ENCODE measurements at places on chromosomes 16 and 17. TPM values are rescaled to one million over a fixed set of nuclear protein-coding genes. Genes with fewer than 3 reads are reported as not detected.

DNA sequence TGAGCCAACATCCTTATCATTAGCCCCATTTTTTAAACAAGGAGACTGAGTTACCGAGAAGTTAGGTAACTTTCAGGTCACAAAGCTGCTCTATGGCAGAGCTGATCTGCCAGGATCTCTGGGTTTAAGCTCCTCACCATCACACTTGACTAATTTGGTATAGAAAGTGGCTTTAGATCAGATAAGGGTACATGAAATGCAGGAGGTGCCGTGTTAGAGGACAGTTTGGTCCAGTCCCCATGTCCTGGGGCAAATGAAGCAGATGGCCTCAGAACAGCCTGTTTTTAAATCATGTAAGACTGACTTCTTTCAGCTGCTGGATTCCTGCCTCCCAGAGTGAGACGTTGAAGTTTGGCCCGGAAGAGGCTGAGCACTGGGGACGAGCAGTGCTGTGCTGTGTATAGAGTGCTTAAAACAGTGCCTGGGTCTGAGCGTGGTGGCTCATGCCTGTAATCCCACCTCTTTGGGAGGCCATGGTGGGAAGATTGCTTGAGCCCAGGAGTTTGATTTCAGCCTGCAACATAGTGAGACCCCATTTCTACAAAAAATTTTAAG is 187.0 kb upstream of the CACNG3 start:
- no peak for DNase-seq

- DNase-seq, result no peak
These were observed 506.8 kb upstream of the SALL1 start for GRCh38 chr16:51657848-51658247.

DNA sequence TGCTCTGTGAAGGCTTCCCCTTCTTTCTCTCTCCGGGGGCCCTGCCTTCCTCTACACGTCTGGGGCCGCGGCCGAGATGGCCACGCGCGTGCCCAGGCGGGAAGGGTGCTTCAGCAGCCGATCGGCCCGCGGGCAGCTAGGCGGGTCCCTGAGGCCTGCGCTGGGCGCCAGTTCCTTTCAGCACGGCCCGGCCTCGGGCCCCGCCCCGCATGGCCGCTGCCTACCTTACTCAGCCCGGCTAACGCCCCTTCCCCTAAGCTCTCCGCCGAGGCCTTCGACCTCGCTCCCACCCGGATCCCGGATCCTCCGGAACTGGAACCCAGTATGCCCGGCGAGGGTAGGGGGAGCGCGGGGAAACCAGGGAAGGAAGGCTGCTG is 335 bp downstream of the TMEM11 start:
- DNase-seq, result no peak

DNA sequence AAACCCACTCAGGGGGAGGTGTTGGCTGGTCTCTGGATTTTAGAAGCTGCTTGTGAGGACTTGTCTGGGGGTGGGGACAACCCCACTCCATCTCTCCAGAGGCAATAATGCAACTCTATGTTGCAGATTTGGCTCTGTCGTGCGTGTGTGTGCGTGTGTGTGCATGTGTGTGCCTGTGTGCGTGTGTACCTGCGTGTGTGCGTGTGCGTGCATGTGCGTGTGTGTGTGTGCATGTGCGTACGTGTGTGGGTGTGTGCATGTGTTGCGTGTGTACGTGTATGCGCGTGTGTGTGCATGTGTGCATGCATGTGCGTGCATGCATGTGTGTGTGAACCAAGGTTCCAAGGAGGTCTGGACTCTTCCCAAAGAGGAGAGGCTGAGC is 120.4 kb upstream of the LHX1 start:
- no peak for DNase-seq

CMC2 gene
- total RNA-seq, result 26.4 TPM

GRCh38 chr16:77963185-77964044 is 58.9 kb upstream of the CLEC3A start:
- no peak for DNase-seq
